Epithelial cell of proximal tubule (primary cell): ENCODE measurements at places on chromosomes 5 and 9.

DNA sequence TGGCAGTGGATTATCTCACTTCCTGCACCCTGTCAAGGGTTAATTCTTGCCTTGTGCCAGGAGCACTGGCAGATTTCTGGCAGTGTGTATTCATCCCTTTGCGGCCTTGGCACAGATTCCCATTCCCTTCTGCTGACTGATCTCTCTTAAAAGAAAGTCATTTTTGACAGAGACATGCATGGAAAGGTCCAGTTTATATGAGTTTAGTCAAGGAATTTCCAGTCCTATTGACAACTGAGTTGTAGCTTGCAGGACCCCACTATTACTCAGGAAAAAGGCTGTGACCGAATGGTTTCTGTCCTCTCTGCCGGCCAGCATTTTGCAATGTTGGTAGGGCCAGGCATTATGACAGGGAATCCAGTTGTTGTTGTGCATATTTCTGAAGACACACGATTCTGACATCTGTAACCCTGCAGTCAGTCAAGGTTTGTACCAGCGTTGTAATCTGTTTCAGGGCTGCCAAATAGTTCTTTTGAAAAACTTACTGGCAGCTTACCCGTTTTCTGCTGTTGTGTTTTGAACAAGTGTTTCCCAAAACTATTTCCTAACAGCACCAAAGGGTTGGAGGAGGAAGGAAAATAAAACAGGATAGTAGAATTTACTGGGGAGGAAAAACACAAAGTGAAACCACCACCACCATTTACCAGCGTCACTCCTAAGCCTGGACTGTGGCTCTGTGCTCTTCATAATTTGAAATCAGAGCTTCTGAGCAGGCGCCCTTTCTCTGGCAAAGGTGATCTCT, 243.4 kb upstream of the KLF4 start:
- DNase-seq, result peak; percentile 68

DNA sequence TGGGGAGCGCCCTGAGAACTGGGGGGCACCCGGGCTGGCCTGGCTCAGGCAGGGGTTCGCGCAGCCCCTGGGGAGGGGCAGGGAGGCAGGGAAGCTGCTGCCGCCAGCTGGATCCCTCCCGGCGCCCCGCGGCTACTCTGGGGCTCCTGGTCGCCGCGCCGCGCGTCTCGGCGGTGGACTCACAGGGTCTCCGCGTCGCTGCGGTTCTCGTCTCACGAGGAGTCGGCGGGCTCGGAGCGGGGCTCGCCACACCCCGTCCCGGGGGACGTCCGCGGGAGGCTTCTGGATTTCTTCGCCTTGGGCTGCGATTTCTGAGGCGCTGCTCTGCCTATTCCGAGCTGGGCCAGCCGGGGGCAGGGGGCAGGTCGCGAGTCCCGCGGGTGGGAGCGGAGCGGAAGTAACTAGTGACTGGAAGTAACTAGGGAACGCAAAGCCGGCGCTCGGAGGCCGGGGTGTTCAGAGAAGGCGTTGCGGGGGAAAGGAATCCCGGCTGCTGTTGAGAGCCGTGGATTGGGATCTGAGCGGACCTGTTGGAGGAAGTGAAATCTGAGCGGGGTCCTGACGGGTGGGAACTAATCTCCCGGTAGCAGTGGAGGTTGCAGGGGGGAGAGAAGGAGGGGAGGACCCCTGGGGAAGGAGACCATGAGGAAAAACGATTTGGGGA, 511 bp downstream of the CYSTM1 start:
- DNase-seq, result no peak

DNA sequence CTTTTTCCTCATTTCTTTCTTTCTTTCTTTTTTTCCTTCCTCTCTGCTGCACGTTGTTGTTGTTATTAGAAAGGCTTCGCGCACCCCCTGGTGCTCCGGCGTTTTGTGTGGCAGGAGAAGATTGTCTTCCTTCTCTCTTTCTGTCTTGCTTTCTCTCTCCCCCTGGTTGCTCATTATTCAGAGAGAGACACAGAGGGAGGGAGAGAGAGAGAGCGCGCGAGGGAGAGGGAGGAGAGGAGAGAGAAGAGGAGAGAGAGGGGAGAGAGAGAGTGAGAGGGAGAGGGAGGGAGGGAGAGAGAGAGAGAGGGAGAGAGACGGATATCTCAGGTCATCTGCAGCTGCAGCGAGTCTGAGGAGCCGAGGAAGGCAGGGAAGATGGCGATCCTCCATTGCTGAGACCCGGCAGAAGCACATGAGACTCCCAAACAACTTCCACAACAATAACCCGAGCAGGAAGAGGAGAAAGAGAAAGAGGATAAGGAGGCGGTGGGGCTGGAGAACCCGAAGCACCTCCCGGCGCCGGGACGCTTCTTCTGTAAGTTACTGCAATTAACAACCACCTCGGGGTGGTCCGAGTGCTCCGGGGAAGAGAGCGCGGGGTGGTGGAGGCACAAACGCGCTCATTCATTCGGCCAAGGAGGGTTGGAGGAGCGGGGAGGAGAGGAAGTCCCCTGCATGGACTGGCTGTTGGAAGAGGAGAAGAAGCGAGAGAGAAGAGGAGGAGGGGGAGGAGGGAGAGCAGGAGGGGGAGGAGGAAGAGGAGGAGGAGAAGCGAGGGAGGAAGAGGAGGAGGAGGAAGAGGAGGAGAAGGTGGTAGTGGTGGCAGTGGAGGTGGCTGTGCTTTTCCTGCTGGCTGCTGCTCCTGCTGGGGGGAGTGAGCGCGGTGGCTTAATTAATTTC, at the start of gene ZNF462:
Gene ZNF462 (plus strand): TSS at position 346 of the 900 bp plus-strand sequence. CDS start 60,218 bp downstream, outside the sequence.
- DNase-seq, result no peak

GRCh38 chr5:174436750-174437149, 287.6 kb upstream of the MSX2 start:
- no peak for DNase-seq
